NCI-H1048 (cell line): ENCODE measurements at places on chromosomes 12 and 14.

DNA sequence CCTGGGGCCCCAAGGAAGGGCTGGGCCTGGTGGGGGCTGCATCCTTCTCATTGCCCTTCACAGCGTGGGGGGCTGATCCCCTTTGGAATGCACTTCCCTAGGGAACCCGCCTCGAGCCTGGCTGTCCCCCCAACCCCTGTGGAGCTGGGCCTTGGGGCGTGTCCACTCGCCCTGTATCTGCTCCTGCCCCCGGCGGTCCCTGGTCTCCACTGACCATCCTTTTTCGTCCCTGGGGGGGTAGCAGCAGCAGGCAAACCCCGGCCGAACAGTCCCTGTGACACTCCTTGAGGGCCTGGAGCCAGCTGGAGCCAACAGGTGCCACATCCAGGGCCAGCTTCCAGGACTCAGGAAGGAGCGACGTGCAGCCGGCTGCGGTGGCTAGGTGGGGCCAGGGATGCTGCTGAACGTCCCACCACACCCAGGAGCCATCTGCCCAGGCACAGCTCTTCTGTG, 9.4 kb upstream of the GPR132 start:
- DNase-seq = no peak

DNA sequence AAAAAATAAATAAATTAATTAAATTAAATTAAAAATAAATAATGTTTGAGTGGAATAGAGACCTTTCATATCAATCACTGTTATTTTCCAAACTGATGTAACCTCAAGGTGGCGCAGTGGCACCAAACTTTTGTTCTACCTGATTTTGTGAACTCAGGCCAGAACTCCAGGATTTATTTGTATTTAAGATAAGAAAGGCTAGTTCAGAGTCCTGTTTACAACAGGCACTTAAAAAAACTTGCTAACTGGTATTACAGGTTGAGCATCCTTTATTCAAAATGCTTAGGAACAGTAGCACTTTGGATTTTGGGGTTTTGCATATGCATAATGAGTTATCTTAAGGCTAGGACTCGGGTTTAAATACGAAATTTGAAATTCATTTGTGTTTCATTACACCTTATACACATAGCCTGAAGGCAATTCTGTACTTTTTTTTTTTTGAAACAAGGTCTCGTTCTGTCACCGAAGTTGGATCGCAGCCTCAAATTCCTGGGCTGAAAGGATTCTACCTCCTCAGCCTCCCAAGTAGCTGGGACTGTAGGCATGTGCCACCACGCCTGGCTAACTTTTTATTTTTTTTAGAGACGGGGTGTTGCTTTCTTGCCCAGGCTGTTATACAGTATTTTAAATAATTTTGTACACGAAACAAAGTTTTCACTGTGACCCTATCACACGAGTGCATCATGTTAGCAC, 32.4 kb downstream of the YY1 start:
- DNase-seq = peak; percentile 49

DNA sequence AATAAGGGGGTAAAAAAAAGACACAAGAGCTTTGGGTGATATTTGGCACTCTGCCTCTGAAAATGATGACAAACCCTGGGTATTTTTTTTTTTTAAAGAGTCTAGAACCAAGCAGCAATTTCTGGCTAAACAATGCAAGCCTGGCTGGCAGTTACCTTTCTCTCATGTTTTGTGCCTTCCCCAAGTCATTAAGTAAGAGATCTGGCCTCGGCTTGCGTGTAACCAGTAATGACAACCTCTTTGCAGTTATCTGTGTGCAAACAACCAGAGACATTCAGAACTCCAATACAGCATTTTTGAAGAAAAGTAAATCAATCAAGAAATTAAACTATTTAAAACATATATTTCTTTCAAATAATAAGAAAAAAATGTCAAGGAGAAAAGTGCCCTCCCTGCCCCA, 167.5 kb downstream of the KCNC2 start:
- DNase-seq = no peak

GRCh38 chr12:107178776-107179175, 85.4 kb upstream of the CRY1 start:
- no peak for DNase-seq

- DNase-seq = no peak
Measured at GRCh38 chr14:81591266-81591665, 57.6 kb upstream of the SEL1L start.

DNA sequence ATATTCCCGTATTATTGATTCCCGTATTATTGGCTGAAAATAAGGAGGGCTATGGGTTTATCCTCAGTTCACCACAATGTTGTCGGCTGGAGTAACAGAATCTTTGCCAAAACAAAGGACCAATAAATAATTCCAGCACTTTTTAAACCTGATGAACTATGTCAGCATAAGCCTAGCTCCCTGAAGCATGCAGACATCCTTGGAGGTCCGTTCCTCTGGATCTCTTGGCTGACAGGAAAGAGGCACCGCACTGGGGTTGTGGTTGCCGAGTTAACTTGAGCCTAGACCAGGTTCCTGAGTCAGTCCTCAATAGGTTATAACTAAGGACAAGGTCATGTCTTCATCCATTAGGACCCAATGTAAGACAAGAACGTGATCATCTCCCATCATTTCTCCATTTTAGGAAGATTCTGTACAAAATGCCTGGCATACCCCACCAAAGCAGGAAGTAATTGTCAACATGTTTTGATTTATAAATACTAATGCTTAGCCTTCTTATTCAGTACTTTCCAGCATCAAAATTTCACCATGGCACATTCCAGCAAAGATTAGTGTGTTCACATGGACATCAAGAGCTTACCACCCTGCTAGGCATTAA, 36.6 kb downstream of the NID2 start:
- DNase-seq = no peak

DNA sequence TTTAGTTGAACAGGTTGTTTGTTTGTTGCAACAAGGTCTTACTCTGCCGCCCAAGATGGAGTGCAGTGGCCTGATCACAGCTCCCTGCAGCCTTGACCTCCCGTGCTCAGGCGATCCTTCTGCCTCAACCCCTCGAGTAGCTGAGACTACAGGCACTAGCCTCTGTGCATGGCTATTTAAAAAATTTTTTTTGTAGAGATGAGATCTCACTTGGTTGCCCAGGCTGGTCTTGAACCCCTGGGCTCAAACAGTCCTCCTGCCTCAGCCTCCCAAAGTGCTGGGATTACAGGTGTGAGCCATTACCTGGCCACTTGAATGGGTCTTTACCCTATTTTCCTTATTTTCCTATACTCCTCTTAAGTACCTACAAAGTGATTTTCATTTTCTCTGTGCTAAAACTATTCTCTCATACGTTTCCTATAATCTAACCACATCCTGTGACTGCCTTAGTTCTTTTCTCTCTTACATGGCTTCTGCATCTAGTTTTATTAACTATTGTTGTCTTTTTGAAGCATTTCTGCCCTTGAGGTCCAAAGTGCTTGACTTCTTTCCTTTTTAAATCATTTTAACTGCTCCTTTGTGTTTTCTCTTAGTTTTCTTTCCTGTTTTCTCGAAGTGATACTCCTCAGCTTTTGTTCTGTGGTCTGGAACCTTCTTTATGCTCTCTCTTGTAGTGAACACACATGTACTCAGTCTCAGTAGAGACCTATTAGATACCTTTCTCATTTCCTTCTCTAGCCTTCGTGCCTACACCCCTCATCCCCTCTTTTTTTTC, 14.1 kb downstream of the GPX2 start:
- DNase-seq = no peak

- DNase-seq = no peak
Measured at GRCh38 chr12:29569132-29569757, 71.8 kb upstream of the OVCH1 start.

DNA sequence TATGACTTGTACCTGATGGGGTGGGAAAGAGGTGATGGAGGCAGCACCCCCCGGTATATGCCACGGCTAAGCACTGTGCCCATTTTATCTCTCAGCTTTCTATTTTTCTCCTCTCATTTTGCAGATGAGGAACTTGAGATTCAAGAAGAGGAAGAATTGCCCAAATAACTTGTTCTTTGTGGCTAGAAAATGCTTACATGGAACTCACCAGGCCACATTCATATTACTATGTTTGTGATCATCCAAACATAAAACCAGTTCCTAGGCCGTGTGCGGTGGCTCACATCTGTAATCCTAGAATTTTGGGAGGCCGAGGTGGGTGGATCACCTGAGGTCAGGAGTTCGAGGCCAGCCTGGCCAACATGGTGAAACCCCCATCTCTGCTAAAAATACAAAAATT, 14.5 kb upstream of the PSMD9 start:
- DNase-seq = no peak

DNA sequence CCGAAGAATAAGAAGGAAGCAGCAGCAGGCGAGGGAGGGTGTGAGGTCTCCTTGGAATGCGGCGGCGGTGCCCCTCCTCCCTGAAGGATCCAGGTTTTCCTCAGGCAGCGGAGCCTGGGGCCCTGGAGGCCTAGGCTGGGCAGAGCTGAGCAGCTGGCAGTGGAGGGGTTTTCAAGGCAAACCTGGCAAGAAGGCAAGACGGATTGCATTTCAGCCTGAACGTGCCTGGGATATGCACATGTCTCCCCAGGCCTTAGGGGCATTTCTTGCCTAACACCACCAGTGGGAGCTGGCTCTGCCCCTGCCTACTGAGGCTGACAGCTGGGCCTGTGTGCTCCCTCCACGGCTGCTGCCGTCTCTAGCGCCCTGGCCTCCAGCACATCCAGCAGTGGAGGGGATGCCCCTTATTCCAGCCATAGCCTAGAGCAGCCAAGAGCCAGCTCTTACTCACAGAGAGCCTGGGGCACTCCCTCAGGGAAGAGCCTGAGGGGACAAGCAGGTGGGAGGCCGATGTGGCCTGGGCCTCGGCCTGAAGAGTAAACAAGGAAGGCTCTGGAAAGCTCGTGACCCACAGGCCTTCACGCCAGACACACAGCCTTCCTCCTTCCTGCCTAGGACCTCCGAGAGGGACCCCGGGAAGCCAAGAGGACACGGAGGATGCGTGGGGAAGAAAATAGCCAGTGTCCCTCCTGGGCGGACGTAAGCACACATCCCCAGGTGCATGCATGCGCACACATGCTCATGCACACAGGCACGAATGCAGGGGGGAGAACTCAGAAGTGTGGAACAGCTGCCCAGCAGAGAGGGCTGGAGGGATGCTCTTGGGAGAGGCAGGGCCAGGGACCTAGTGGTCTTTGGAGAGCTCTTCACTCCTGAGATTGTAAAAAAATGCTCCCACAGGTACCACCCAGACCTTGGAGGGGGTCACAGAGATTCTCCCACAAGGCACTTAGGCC, 23.0 kb upstream of the EIF2B2 start:
- DNase-seq = no peak

DNA sequence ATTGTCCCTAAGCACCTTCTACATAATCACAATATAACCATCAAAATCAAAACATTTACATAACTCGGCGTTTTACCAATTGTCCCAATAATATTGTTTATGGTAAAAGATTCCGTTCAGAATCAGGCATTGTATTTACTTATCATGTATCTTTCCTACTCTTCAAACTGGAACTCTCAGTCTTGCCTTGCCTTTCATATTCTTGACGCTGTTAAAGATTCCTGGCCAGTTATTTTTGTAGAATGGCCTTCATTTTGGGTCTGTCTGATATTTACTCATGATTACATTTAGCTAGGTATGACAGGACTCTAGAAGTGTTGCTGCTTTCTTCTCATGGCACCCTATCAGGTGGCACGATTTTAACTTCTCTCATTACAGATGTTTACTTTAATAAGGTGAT, 850 bp upstream of the HEATR5A start:
- DNase-seq = no peak

- DNase-seq = no peak
Measured at GRCh38 chr12:60832290-60832689, 1236.5 kb downstream of the SLC16A7 start.

DNA sequence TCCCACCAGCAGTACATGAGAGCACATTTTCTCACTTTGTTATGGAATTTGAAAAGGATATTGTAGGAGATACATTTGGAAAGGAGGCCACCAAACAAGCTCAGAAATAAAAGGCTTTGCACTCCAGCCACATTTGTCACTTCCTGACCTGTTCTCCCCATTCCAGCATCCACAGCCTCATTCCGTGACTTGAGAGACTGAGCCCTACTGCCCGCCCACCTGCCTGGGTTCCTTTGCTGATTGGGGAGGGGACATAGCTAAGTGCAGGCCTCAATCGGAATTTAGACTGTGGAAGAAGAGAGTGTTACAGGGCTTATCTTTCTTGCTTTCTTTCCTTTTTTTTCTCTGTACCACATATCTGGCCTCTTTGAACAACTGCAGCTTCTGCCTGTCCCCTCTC, 735.4 kb upstream of the TMEM132C start:
- DNase-seq = no peak

GRCh38 chr12:30884799-30885198, 41.7 kb upstream of the TSPAN11 start:
- DNase-seq = no peak

DNA sequence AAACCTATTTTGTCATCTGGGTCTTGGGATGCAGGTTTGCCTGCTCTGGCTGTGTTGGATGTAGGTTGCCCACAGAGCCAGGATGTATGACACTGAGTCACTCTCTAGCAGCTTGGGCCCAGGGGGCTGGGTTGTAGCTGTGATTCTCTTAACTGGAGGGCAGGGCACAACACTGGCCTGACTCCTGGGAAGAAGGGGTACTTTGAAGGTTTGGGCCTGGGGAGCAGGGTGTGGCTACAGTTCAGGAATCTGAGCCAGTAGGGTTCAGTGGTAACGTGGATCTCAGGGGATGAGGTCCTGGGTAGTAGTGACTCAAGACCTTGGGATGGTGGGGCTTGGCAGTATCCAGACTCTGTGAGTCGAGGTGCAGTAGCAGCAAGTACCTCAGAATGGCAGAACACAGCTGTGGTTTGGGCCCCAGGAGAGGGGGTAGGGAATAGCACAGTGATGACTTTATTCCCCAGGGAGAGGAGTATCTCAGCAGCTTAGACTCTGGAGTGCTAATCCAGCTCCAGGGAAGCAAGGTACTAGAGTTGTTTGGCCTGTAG, 25.7 kb downstream of the TBC1D15 start:
- no peak for DNase-seq

- no peak for DNase-seq
Measured at GRCh38 chr12:121857322-121858246, 1.1 kb downstream of the HPD start.

GRCh38 chr14:68687746-68688145, 105.1 kb downstream of the ZFP36L1 start:
- DNase-seq = no peak

DNA sequence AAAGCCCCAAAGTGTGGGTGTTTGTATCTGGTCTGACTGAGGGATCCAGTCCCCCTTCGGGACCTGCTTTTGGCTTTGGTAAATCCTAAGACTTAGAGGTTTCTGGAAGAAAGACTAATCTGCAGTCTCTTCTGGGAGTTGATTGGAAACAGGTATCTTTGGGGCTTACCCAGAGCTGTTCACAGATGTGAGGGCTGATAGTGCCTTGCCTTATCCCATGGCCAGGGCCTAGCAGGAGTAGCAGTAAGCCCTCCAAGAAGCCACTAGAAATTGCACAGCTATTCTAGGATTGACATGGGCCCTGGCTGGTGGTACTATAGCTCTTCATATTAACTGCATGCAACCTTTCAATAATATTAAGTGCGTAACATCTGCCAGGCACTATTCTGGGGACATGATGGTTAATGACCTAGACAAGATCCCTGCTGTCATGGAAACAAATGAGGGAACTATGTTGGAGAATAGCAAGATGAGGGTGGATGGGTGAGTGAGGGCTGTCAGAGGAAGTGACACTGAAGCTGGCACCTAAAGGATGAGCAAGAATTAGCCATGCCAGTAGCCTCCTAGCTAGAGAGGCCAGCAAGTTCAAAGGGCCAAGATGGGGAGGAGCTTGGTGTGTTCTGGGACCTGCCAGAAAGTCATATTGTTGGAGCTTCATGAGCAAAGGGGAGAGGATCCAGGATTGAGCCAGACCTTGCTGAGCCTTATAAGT, 71.7 kb downstream of the CRADD start:
- no peak for DNase-seq

GRCh38 chr14:32171469-32171868, 30.4 kb upstream of the RNU6-7 start:
- no peak for DNase-seq
